ENCODE measurements at places on chromosomes 5 and 9. TPM values are rescaled to one million over a fixed set of nuclear protein-coding genes. Genes with fewer than 3 reads are reported as not detected.

OR1L4 gene
- total RNA-seq = not detected

SLC6A19 gene
- total RNA-seq = not detected

LRRC70 gene
- total RNA-seq = 43.4 TPM

PRKACG gene
- not detected for total RNA-seq

ORM2 gene
- total RNA-seq = not detected

LEAP2 gene
- total RNA-seq = 0.13 TPM

NOXA1 gene
- total RNA-seq = 1.3 TPM

DBH gene
- not detected for total RNA-seq

C5orf52 gene
- total RNA-seq = not detected

OR1J2 gene
- not detected for total RNA-seq

DDX4 gene
- not detected for total RNA-seq

SYK gene
- total RNA-seq = 0.13 TPM

BHMT gene
- not detected for total RNA-seq

OR1Q1 gene
- not detected for total RNA-seq

ZNF883 gene
- 0.38 TPM for total RNA-seq

GRIA1 gene
- under 0.01 TPM for total RNA-seq

LCN12 gene
- total RNA-seq = not detected

ST8SIA4 gene
- total RNA-seq = 7.2 TPM

ZNF608 gene
- 6.6 TPM for total RNA-seq

CD14 gene
- total RNA-seq = 10.7 TPM

SOHLH1 gene
- not detected for total RNA-seq

PCDHB14 gene
- total RNA-seq = 0.51 TPM

ISL1 gene
- not detected for total RNA-seq

ADGRV1 gene
- 0.13 TPM for total RNA-seq
